ENCODE measurements at places on chromosomes 5 and 9. TPM values are rescaled to one million over a fixed set of nuclear protein-coding genes. Genes with fewer than 3 reads are reported as not detected.

LRRC19 gene
- total RNA-seq = not detected

MYO10 gene
- 36.7 TPM for total RNA-seq

PCAT7 gene
- not detected for total RNA-seq

FOXD4L6 gene
- 0.05 TPM for total RNA-seq

INSYN2B gene
- 1.9 TPM for total RNA-seq

PIP5K1B gene
- 0.28 TPM for total RNA-seq

PDE8B gene
- not detected for total RNA-seq

SLC34A1 gene
- total RNA-seq = not detected

EGFLAM gene
- total RNA-seq = not detected

FBN2 gene
- 40.0 TPM for total RNA-seq

LTC4S gene
- total RNA-seq = 1.4 TPM

HDHD3 gene
- total RNA-seq = 18.0 TPM

ADAMTS13 gene
- 0.56 TPM for total RNA-seq

PCDHA6 gene
- not detected for total RNA-seq

PAEP gene
- total RNA-seq = not detected

LECT2 gene
- total RNA-seq = not detected

NRG2 gene
- 0.05 TPM for total RNA-seq

PRDM9 gene
- not detected for total RNA-seq

SLC25A51 gene
- total RNA-seq = 23.4 TPM

ANKRD55 gene
- total RNA-seq = not detected

C9orf43 gene
- total RNA-seq = 0.35 TPM

AKNA gene
- total RNA-seq = 5.1 TPM

SOHLH1 gene
- not detected for total RNA-seq

SNCB gene
- total RNA-seq = 0.14 TPM

KLHL9 gene
- 15.2 TPM for total RNA-seq

FBXL7 gene
- 1.2 TPM for total RNA-seq

Measured in airway epithelial cell (primary cell).